CD4-positive, CD25-positive, alpha-beta regulatory T cell (primary cell): ENCODE measurements at places on chromosomes 3 and 15.
A peak's percentile ranks its signal among the peaks of the same experiment; 100 is the strongest.

- no peak overlapping the region for H3K27ac ChIP-seq
- no peak overlapping the region for H3K4me3 ChIP-seq
- H3K36me3 ChIP-seq, result no peaks in the 10 kb centered on the region
- no peak for DNase-seq
- H3K27me3 ChIP-seq, result no peaks in the 10 kb centered on the region
Observed at GRCh38 chr3:196336319-196337145, 1.7 kb downstream of the TM4SF19 start.

- peaks cover 17% of the 10 kb centered on the region for H3K36me3 ChIP-seq
- H3K4me1 ChIP-seq, result peaks cover 46% of the 10 kb centered on the region
- H3K27me3 ChIP-seq, result no peaks in the 10 kb centered on the region
- H3K4me3 ChIP-seq, result peak overlapping the region; percentile 96
- no peak for DNase-seq
- peak overlapping the region; percentile 92 for H3K27ac ChIP-seq
Observed at GRCh38 chr15:78437107-78437761, 782 bp upstream of the IREB2 start.

GRCh38 chr3:129161860-129162271 lies 1.0 kb upstream of the ISY1 start:
- H3K27me3 ChIP-seq, result no peaks in the 10 kb centered on the region
- peaks cover 28% of the 10 kb centered on the region for H3K36me3 ChIP-seq
- peak overlapping the region; percentile 98 for H3K27ac ChIP-seq
- H3K4me1 ChIP-seq, result peaks cover 26% of the 10 kb centered on the region
- peak overlapping the region; percentile 98 for H3K4me3 ChIP-seq

GRCh38 chr3:122947196-122947595 lies 80.4 kb downstream of the SEMA5B start:
- no peaks in the 10 kb centered on the region for H3K27me3 ChIP-seq
- no peaks in the 10 kb centered on the region for H3K4me1 ChIP-seq
- H3K27ac ChIP-seq, result no peak overlapping the region
- DNase-seq, result no peak
- no peak overlapping the region for H3K4me3 ChIP-seq
- H3K36me3 ChIP-seq, result no peaks in the 10 kb centered on the region

DNA sequence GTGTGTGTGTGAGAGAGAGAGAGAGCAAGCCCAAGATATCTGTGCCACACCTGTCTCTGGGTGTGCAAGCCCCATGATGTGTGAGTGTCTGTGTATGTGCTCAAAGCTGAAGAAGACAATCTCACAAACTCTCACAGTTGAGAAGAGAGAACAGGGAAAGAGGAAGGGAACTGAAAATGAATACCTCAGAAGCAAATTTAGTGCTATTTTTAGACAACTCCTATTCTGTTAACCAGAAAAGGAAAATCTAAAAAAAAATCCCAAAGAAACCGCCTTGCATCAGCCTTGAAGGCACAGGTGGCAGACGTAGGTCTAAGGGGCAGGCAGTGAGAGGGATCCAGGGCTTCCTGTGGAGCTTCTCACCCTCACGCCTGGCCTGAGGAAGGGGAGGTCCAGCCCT lies 47.8 kb downstream of the ATP2B2 start:
- H3K36me3 ChIP-seq, result no peaks in the 10 kb centered on the region
- H3K27me3 ChIP-seq, result no peaks in the 10 kb centered on the region
- no peak for DNase-seq

DNA sequence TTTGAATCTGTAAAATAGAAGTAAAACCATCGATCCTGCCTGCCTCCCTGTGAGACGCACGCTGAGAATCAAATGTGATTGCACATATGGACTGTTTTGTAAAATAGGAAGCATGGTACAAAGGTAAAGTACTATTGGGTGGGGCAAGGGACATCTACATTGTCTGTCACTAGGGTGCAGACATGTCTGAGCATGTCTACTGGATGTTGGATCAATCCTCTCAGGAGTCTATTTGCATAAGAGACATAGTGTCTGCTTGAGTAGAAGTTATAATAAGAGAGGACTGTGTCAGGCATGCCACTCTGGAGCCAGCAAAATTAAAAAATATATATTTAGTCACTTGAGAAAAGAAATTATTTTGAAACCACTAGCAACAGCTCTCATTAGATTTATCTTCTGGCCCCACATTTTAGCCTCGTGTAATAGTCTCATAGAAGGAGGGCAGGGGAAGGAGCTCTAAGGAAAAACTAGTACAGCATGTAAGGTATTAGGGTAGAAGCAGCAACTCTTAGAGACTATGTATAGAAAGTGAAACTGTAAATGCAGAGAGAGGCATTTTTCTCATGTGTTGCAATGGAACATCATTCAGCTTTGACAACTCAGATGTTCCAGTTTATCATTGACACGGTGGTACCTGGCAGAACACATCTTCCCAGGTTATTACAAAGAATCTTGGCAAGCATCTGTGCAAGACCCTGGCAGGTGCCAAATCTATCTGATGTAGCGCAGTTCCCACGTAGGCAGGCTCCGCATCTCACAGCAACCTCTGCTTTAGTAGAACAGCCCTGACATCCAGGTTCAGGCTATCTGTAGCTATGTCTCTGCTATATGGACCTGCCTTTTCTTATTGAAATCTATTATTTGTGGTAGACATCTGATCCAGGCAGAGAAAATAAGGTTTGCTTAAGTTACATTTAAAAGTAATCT lies 85.2 kb upstream of the CHL1 start:
- no peak overlapping the region for H3K4me3 ChIP-seq
- H3K36me3 ChIP-seq, result no peaks in the 10 kb centered on the region
- no peaks in the 10 kb centered on the region for H3K27me3 ChIP-seq
- DNase-seq, result no peak
- no peaks in the 10 kb centered on the region for H3K4me1 ChIP-seq

- no peak overlapping the region for H3K27ac ChIP-seq
- H3K4me1 ChIP-seq, result no peaks in the 10 kb centered on the region
- H3K36me3 ChIP-seq, result no peaks in the 10 kb centered on the region
- H3K27me3 ChIP-seq, result peaks cover 16% of the 10 kb centered on the region
- no peak overlapping the region for H3K4me3 ChIP-seq
Observed at GRCh38 chr15:34721802-34722438, 32.9 kb downstream of the GJD2 start.

DNA sequence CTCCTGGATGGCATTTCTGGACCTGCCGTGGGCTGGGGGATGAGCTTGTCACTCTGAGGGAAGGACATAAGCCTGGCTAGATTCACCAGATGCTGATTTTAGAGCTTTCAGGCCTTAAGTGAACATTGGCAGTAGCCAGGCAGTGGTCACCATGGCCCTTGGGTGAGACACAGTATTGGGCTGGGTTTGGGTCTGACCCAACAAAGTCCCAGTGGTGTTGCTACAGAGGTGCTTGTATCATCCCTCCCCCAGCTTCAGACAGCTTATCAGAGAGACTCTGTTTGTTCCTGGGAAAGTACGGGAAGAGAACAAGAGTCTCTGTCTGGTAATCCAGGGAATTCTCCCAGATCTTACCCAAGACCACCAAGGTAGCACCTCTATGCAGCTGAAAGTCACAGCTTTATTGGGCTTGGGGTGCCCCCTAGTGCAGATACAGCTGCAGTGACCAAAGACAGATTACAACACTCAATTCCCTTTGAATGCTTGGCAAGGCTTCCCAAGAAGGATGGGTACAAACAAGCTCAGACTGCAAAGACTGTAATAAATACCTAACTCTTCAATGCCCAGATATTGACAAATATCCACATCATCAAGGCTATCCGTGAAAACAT lies 9.8 kb upstream of the RUVBL1 start:
- H3K27ac ChIP-seq, result no peak overlapping the region
- DNase-seq, result peak; percentile 35
- H3K36me3 ChIP-seq, result no peaks in the 10 kb centered on the region
- H3K4me3 ChIP-seq, result no peak overlapping the region
- H3K27me3 ChIP-seq, result peaks cover 10% of the 10 kb centered on the region

GRCh38 chr15:91609231-91609630 lies 244.3 kb upstream of the SLCO3A1 start:
- no peak for DNase-seq
- H3K4me1 ChIP-seq, result no peaks in the 10 kb centered on the region
- H3K27ac ChIP-seq, result no peak overlapping the region
- peaks cover 4% of the 10 kb centered on the region for H3K27me3 ChIP-seq
- H3K36me3 ChIP-seq, result no peaks in the 10 kb centered on the region

GRCh38 chr3:53217175-53217574 lies 38.6 kb downstream of the TKT start:
- no peak for DNase-seq
- H3K4me1 ChIP-seq, result no peaks in the 10 kb centered on the region
- H3K4me3 ChIP-seq, result no peak overlapping the region
- no peak overlapping the region for H3K27ac ChIP-seq

DNA sequence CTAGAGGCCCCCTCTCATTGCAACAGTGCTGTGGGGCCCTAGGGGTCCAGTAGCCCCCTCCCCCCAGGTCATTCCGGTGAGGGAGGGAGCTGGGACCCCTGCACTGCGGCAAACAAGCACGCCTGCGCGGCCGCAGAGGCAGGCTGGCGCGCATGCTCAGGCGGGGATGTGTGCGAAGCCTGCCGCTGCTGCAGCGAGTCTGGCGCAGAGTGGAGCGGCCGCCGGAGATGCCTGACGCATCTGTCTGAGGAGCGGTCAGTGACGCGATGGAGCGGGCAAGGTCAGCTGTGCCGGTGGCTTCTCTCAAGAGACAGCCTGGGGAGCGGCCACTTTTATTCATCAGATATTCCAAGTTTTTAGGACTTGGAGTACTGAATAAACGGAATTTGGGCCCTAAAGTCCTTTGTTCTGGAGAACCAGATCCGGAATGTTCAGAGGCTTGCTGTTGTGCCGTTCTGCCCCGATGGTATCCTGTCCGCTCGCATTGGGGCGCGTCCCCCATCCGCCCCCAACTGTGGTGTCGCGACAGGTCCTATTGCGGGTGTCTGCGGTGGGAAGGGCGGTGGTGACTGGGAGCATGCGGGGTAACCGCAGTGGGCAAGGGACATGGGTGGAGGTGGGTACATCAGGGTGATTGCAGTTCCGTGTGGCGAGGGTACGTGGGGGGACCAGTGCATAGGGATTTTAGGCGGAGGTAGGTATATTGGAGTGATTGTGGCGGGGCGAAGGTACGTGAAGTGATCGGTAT lies at the start of the genes SNRPN and SNURF:
Gene SNRPN, plus strand, starts transcription at position 205 of the 748 bp plus-strand sequence. CDS start 19,467 bp downstream, outside the sequence.
Gene SNURF, plus strand, starts transcription at position 205 of the 748 bp plus-strand sequence. Its CDS starts 62 bp downstream, at position 267.
- peak within 1 kb of the TSS; percentile 81 for H3K27ac ChIP-seq
- H3K27me3 ChIP-seq, result no peaks in the 10 kb centered on the region
- H3K36me3 ChIP-seq, result no peaks in the 10 kb centered on the region
- H3K4me1 ChIP-seq, result peaks cover 5% of the 10 kb centered on the region
- peak within 1 kb of the TSS; percentile 97 for H3K4me3 ChIP-seq
- peak; percentile 66 for DNase-seq

DNA sequence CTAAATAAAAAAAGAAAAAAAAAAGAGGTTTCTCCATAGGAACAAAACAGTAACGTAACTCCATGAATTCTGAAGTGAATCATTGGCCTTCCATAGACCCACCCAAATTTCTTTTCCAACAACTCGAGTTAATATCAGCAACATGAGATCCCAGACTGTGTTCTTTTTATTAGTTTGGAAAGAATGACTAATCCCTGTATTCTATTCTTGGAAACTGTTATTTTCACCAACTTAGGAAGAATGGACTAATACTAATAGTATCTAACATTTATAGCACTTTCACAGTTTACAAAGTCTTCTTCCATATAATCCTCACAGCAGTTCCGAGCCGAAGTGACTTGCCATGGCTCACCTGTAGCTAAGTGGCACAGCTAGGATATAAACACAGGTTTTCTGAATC lies 72.7 kb upstream of the SLC4A7 start:
- no peak overlapping the region for H3K4me3 ChIP-seq
- H3K36me3 ChIP-seq, result no peaks in the 10 kb centered on the region
- no peaks in the 10 kb centered on the region for H3K27me3 ChIP-seq
- no peaks in the 10 kb centered on the region for H3K4me1 ChIP-seq
- H3K27ac ChIP-seq, result no peak overlapping the region

DNA sequence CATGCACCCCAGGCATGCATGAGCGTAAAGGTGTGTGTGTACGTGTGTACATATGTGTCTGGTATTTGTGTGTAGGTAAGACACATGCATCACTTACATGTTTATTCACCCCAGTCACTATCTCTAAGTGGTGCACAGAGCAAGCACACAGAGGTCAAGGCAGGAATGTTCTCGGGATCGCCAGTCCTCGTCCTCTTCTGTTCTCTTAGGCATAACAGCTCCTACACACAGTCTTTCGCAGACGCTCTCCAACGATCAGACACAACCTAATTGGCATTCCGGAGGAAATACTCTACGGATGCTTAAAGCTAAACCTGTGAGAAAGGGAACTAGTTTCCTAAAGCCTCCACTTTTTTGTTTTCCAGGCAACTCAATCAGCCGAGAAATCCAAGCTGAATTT lies 95.9 kb downstream of the ADAMTS17 start:
- DNase-seq, result no peak
- H3K27me3 ChIP-seq, result no peaks in the 10 kb centered on the region
- H3K36me3 ChIP-seq, result no peaks in the 10 kb centered on the region
- H3K4me1 ChIP-seq, result no peaks in the 10 kb centered on the region
- H3K27ac ChIP-seq, result no peak overlapping the region
